Right ventricle myocardium superior (tissue), 1 donor: ENCODE measurements at places on chromosomes 6 and 20.

GRCh38 chr6:98834060-98835031, at the start of gene POU3F2:
Gene POU3F2 (plus strand): TSS chr6:98834574. CDS start chr6:98834874, 300 bp downstream.
- peak; percentile 75 for DNase-seq

GRCh38 chr6:83273596-83273995, 80.4 kb downstream of the RWDD2A start:
- DNase-seq: no peak

GRCh38 chr20:24485981-24486380, 16.6 kb downstream of the SYNDIG1 start:
- DNase-seq: no peak

- DNase-seq: peak; percentile 99
Observed at GRCh38 chr20:833450-834150, at the start of gene FAM110A. Gene FAM110A (plus strand): TSS chr20:833715. CDS start chr20:844805, 11,090 bp downstream.

GRCh38 chr20:63395723-63396122, 34.6 kb upstream of the CHRNA4 start:
- DNase-seq: no peak

- DNase-seq: no peak
Observed at GRCh38 chr6:40409716-40410397, 177.3 kb downstream of the LRFN2 start.

DNA sequence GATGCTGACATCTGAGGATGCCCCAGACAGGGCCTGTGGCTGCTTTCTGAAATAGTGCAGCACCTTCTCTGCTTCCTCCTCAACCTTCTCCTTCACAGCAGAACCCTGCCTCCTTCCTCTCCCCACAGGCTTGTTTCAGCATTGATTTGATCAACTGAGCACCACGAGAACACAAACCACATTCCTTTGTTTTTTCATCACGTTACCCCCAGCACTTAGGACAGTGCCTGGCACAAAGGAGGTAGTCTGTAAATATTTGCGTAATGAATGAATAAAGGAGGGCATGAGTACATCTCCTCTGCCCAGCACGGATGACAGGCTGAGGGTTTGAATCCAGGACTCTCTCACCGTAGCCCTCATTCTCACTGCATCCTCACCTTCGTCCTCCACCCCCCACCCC, 21.3 kb upstream of the WFDC2 start:
- DNase-seq: no peak

GRCh38 chr6:139744891-139745290, 370.4 kb upstream of the CITED2 start:
- no peak for DNase-seq
